Activated CD4-positive, alpha-beta T cell treated with anti-CD3 and anti-CD28 coated beads, Interleukin-2, amount 10 ng/mL, durations not matched to agents 7 days and 5 days (primary cell): ENCODE measurements at places on chromosomes 2 and 18.

DNA sequence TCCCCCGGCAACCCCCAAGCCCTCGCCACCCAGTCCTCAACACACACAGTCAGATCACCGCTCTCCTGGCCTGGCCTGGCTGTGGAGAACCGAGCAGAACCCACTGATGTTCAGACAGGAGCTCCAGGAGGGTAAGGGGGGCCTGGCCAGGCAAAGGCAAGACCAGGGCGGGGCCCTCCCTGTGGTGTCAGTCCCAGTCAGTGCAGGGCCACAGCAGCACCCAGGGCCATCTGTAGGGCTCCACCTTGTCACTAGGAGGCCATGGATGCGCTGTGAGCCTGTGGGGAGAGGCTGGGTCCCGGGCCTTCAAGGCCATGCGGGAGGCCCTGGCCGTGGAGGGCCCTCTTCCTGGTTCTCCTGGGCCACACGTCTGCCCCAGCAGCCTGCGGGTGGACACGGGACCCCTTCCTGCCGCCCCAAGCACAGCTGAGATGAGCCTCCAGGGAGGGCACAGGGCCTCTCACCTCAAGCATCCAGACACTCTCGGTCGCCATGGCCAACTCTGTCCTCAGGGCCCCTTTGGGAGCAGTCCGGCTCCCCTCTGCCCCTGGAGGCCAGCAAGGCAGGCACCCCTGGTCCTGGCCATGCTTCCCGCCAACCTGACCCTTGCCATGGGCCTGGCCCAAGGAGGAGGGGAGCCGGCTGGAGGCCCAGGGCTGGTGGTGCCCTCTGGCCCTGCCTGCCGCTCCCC, 2.0 kb downstream of the ANO7 start:
- no peak for DNase-seq

DNA sequence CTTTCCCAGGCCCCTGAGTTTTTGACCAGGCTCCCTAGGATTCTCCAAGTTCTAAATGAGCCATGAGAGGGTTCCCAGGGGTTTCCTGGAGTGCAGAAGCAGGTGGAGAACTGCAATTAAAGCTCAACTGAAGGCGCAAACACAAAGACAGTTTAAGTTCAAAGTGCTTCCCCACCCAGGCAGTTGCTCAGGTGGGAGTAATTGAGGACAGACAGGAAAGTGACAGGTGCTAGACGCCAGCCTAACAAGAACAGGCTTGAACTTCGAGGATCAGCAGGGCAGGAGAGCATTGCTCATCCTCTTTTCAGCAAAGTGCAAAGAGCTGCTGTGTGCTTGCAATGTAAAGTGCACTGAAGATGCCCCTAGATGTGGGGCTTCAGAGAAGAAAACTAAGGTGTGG, 77.2 kb upstream of the ST8SIA3 start:
- DNase-seq = no peak

- no peak for DNase-seq
Measured at GRCh38 chr2:192051533-192051932, 143.2 kb downstream of the TMEFF2 start.

DNA sequence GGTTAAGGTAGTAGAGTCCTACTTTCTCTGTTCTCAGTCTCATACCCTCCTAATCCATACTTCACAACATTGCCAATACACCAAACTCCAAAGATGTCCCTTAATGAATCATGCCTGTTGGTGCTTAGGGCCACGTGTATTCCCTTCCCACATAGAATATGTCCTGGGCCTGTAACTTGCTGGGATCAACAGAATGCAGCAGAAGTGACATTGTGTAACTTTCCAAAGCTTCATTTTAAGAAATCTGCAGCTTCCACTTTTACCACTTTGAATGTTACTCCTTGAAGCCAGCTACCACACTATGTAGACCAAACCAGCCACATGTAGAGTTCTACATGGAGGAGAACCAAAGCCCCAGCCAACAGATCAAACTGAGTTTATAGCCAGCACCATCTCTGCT, 58.5 kb upstream of the ARHGAP15 start:
- DNase-seq = no peak

GRCh38 chr2:7773362-7774360, 856.4 kb downstream of the RNF144A start:
- DNase-seq = peak; percentile 9

DNA sequence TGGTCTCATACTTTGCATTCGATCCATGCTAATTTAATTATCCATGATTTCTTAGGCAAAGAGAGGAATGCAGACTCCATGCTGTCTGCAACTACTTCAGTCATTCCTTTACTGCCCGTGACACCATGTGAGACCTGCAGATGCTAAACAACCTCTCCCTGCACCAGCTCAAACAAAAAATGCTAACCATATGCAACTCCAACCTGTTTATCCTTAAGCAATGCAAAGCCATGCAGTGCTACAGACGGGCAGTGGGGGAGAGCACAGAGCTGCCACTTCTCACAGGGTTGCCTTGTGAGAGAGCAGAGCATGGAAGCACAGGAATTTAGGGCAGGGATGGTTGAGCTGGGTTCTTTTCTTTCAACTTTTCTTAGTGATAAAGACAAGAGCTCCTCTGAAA, 74.9 kb upstream of the KLHL14 start:
- DNase-seq = no peak

DNA sequence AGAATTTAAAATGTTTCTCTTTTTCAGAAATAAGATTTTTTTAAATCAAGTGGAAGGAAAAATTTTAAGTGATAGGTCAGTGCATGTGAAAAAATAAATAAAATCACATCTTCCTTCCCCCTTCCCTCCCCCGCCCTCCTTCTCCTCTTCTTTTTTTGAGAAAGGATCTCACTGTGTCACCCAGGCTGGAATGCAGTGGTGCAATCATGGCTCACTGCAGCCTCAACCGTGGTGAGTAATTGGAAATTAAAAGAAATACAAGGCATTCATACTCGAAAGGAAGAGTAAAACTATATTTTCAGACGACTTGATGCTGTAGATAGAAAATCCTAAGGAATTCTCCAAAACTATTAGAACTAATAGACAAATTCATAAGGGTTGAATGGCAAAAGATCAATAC, 16.9 kb upstream of the CRACDL start:
- no peak for DNase-seq

DNA sequence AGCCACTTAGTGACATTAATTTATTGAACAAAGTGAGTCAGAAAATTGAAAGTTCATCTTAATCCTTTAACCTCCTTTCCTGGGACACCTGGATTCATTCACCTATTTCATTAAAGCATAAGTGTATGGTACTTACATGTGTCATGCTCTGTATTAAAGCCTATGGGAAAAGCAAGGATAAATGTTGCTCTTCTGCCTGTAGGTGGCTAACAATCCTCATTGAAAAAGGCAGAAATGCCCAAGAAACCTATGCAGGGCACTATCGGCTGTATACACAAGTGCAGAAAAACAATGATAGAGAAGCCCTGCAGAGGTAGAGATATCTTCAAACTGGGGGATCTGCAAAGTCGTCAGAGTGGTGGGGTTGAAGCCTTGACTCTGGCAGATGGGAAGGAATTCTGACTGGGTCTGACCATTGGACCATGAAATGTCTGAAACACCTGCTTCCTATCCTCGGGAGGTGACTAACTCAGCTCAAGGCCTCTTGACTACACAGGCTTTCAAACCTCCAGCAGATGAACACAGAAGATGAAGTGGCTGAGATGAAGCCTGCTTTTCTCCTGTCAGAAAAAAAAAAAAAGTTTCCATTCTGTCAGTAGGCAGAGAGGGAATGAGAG, 83.1 kb downstream of the DCC start:
- DNase-seq = no peak

DNA sequence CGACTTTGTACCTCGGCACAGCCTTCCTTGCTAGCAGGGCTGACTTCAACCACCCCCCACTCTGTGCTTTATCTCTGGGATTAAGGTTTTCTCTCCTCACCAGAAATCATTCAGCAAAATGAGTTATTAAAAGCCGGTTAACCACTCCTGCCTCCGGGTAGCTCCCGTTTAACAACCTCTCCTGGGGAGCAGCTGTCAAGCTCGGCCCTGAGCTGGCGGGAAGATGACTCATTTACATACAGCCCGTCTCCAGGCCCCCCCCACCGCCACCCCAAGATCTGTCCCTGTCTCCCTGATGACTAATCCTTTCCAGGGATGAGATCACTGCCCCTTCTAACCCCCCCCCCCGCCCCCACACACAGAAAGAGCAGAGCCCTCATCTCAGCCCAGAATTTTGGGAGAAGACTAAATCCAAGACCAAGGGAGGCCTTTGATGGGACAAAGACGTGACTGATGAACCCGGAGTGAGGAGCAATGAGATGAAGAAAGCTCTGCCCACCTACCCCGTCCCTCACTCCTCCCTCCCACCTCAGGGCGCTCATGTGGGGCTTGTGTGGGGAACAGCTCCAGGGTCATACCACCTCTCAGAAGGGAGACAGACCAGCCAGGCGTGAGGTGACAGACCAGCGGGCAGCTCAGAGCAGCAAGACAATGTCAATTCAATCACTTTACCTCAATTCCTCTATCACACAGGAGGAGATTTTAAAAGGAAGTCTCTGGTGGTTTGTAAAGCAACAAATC, 131.4 kb downstream of the MSH2 start:
- no peak for DNase-seq

- DNase-seq = no peak
Measured at GRCh38 chr2:219446101-219446504, 11.5 kb downstream of the SPEG start.

DNA sequence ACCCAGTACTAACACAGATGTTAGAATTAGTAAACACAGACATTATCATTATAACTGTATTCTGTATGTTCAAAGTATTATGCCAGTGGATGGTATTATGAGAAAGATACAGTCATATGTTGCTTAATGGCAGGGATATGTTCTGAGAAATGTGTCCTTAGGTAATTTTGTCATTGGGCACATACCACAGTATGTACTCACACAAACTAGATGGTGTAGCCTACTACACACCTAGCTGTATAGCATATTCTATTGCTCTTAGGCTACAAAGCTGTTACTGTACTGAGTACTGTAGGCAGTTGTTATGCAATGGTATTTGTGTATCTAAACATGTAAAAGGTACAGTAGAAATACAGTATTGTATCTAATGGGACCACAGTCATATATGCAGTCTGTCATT, 53.8 kb downstream of the GTF3C3 start:
- no peak for DNase-seq

DNA sequence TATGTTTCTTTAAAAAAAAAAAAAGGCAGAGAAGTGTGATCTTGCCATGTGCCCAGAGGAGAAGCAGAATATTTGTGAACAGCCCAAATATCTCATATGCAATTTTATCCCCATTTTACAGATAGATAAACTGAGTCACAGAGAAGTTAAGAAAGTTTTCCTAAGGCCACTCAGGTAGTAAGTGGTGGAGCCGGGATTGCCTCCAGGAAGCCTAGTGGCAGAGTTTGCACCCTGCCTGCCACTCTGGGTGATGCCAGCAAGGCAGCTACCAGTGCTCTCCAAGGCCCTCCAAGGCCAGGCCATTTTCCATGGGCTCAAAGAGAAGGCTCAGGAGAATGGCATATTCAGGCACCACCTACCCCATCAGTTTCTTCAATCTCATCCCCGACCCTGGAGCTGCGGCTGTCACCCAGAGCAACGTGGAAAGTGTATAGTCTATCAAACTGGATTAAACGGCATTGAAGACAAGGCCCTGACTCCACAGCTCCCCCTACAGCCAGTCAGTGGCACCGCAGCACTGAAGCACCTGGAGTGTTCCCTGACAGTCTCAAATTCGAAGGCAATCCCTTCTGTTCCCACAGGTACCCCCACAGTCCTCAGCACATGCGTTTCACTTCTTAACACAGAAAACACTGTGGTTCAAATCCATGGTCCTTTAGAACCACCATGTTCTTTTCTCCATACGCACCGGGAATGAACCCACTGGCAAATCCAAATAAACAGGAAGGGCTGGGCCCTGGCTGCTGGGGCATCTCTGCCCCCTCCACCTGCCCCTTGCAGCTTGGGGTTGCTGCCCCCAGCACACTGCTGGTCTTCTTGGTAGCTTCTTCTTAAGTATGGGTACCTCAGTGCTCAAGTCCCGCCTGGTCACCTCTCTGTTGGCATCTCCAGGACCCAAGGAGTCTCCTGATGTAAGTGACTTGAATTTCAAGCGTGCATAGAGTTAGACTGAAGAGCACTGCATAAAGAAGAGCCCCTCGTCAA, 175.3 kb downstream of the INHBB start:
- DNase-seq = peak; percentile 40

DNA sequence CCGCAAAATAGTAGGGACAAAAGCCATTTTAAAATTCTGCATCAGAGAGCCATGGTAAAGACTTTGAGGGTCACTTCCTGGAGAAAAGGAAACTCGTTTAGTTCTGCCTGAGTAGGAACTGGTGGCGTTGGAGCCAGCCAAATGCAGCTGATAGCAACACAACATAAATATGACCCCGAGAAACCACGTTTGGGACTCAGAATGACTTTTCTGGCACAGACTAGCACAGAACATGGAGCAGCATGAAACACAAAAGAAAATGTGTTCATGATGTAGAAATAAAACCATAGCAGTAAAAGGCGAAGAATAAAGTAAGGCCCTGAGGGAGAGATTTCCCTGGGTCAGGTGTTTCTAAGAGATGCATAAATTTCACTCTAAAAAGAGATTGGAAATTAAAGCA, 149.2 kb upstream of the KLHL29 start:
- no peak for DNase-seq

DNA sequence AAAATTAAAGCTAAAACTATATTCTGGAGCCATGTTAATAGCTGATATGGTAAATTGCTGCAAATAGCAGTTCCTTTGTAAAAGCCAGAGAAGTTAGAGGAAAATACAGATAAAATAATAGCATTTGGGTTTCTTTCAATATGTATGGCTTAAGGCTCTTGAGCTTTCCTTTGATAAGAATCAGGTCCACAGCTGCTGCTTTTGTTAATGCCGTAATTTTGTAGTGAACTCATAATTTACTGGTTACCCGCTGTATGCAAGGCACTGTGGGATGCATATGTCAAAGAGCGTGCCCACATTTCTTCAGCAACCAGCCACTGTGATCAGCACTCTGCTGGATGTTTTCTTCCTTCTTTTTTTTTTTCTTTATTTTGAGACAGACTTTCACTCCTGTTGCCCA, 79.1 kb downstream of the MOGAT1 start:
- DNase-seq = no peak

DNA sequence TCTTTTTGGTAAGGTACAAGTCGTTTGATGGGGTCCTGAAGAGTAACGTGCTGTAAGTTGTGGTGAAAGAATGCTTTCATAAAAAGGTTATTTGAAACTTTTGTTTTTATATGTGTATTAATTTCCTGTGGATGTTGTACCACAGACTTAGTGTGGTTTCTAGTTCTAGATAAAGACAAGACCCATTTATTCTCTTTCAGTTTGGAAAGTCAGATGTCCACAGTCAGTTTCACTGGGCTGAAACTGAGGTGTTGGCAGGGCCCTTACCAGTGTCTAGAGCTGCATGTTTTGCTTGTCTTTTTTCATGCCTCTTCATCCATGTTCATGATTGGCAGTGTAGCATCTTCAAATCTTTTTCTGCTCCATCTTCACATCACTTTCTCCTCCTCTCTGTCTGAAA, 22.1 kb upstream of the DOCK10 start:
- no peak for DNase-seq

GRCh38 chr2:180614776-180615175, 365.6 kb upstream of the UBE2E3 start:
- no peak for DNase-seq

- DNase-seq = no peak
Measured at GRCh38 chr2:49619804-49620203, 465.5 kb upstream of the FSHR start.
